ENCODE measurements at places on chromosomes 5 and 9.

GRCh38 chr9:80605129-80605528, 1033.4 kb downstream of the TLE4 start:
- no peaks in the 10 kb centered on the region for H3K27me3 ChIP-seq
- H3K27ac ChIP-seq: no peak overlapping the region
- H3K36me3 ChIP-seq: no peaks in the 10 kb centered on the region
- DNase-seq: no peak
- no peak overlapping the region for H3K4me3 ChIP-seq

- no peak for DNase-seq
- peak overlapping the region; percentile 59 for H3K4me3 ChIP-seq
- peaks cover 16% of the 10 kb centered on the region for H3K27me3 ChIP-seq
- no peak overlapping the region for H3K27ac ChIP-seq
- no peaks in the 10 kb centered on the region for H3K36me3 ChIP-seq
Observed at GRCh38 chr5:138492560-138493045, 27.3 kb downstream of the EGR1 start.

DNA sequence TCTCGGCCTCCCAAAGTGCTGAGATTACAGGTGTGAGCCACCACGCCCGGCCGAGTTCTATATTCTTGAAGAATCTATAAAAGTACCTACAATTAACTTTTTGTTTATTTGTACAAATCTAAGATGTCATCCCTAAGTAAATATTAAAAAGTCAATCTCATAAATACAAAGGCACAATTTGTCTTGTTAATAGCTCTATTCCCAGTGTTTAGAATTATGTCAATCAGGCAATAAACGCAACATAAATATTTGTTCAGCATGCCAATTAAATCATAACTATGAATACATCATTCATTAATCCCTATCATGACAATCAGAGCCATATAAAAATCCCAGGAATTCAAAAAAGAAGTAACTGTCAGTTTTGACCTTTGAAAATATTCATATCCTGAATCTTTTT, 68.9 kb upstream of the CDH18 start:
- H3K27me3 ChIP-seq: no peaks in the 10 kb centered on the region
- DNase-seq: no peak
- H3K36me3 ChIP-seq: no peaks in the 10 kb centered on the region
- no peaks in the 10 kb centered on the region for H3K4me1 ChIP-seq
- H3K27ac ChIP-seq: no peak overlapping the region
- no peak overlapping the region for H3K4me3 ChIP-seq

DNA sequence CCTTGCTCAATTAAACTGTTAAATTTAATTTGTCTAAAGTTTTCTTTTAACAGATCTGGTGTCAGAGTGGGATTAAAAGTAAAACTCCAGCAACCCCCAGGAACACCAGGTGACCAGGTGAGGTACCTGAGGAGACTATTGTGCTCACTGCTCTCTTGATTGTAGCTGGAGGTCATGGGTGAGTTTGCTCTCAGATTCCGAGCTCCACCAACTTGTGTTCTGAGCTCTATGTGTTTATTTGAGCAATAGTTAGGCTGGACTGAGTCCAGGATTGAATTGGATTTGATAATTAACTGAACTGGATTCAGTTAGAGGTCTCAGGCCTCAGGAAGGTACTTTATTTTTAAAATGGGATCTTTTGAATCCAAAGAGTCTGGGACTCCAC, 17.9 kb upstream of the SCGB3A2 start:
- no peak overlapping the region for H3K27ac ChIP-seq
- no peak overlapping the region for H3K4me3 ChIP-seq
- H3K27me3 ChIP-seq: peaks cover 4% of the 10 kb centered on the region
- no peak for DNase-seq

- no peak overlapping the region for H3K27ac ChIP-seq
- H3K27me3 ChIP-seq: no peaks in the 10 kb centered on the region
- peak; percentile 63 for DNase-seq
Observed at GRCh38 chr5:94849821-94850736, 231.6 kb downstream of the SLF1 start.

DNA sequence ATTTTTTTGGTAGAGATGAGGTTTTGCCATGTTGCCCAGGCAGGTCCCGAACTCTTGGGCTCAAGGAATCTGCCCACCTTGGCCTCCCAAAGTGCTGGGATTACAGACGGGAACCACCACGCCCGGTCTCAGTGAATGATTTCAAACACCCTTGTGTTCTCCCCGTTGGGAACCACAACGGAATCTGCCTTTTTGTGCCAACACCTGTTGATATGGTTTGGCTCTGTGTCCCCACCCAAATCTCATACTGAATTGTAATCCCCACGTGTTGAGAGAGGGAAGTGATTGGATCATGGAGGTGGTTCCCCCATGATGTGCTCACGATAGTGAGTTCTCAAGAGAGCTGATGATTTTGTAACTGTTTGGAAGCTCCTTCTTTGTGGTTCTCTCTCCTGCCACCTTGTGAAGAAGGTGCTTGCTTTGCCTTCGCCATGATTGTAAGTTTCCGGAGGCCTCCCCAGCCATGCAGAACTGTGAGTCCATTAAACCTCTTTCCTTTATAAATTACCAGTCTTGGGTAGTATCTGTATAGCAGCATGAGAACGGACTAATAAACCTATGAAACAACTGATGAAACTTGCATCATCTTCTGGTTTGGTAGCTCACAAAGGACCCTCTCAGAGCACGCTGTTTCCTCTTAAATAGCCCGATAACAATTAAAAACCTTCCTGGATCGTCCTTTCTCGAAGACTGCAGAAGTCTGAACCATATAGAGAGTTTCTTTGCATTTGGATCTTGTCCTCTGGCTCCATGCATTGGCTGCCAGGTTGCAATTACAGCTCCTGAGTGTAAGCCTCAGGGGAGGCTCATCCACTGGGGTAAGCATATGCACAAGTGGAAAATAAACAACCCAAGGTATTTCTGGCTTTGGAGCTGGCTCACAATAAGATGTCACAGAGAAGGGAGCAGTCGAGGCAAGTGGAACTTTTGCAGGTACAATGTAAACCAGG, 91.5 kb downstream of the SPRY4 start:
- DNase-seq: no peak
- H3K27me3 ChIP-seq: no peaks in the 10 kb centered on the region
- H3K27ac ChIP-seq: no peak overlapping the region
- no peak overlapping the region for H3K4me3 ChIP-seq
- no peaks in the 10 kb centered on the region for H3K4me1 ChIP-seq
